HFFc6 (cell line): ENCODE measurements at places on chromosomes 1 and 21. TPM values are rescaled to one million over a fixed set of nuclear protein-coding genes. Genes with fewer than 3 reads are reported as not detected.

Gene ZSWIM5
- not detected in 3 replicates for total RNA-seq

Gene CITED4
- 1.7 to 4.5 TPM (median 2.8 TPM) in 3 replicates for total RNA-seq

Gene USH2A
- 0.02 to 0.07 TPM (median 0.03 TPM) in 3 replicates for total RNA-seq

Gene DMBX1
- total RNA-seq, result not detected in 3 replicates

Gene TEX38
- not detected in 3 replicates for total RNA-seq
